ENCODE measurements at places on chromosomes 1 and 21. TPM values are rescaled to one million over a fixed set of nuclear protein-coding genes. Genes with fewer than 3 reads are reported as not detected.

AQP10 gene
- not detected for total RNA-seq

RASSF5 gene
- total RNA-seq, result 1.6 TPM

ABCG1 gene
- 0.80 TPM for total RNA-seq

UMODL1 gene
- 0.18 TPM for total RNA-seq

GNG4 gene
- 1.1 TPM for total RNA-seq

TRIM67 gene
- 0.08 TPM for total RNA-seq

HSD3B2 gene
- 1.2 TPM for total RNA-seq
